ENCODE measurements at places on chromosomes 5 and 9. TPM values are rescaled to one million over a fixed set of nuclear protein-coding genes. Genes with fewer than 3 reads are reported as not detected.

The PCDHA9 gene
- polyA plus RNA-seq: 0.03 TPM

GRCh38 chr5:15844871-15845270 is 334.7 kb downstream of the MARCHF11 start:
- DNase-seq: no peak

- no peak for DNase-seq
Measured at GRCh38 chr5:54908774-54909525, 76.4 kb downstream of the ESM1 start.

DNA sequence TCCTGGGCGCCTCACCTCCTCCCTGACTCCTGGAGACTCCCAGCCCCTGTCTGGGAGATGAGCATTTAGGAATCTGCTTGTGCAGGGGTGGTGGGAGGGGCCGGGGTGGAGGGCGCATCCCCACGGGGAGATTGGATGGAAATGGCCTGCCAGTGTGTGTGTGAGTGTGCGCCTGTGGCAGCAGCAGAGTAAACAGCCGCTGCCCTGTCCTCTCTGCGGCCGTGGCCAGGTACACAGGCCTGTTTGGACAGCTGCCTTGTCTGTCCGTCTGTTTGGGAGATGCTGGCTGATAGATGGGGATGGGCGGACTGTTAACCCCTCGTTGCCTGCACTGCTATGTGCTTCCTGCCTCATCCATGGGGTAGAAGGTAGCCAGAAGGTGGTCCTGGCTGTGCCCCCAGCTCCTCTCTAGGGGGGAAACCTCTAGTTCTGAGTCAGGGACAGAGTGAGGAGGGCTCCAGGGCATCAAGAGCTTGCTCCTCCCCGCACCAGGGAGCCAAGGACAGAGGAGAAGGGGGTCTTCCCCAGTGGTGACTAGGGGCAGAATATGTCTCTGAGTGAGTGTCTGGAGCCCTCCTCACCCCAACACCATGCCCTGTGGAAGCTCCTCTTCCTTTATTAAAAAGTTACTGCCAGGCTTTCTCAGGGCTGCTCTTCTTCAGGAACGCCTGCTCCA is 60.1 kb downstream of the LMX1B start:
- DNase-seq: no peak

DNA sequence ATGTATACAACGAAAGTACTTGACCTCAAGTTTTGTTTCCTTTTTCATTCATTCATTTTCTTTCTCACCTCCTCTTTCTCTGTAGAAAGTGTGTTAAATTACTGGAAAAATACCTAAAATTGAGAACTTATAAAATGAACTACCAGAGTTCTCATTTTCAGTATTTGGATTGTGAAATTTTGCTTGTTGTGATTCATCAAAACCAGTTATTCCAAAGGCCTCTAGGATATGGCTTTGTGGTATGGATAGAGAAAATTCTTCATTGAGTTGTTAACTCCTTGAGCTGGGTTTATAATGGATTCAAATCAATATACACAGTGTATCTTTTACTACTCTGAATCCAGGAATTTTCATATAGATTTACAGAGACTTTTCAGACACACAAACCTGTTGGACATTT is 287.6 kb downstream of the KDM4C start:
- no peak for DNase-seq

DNA sequence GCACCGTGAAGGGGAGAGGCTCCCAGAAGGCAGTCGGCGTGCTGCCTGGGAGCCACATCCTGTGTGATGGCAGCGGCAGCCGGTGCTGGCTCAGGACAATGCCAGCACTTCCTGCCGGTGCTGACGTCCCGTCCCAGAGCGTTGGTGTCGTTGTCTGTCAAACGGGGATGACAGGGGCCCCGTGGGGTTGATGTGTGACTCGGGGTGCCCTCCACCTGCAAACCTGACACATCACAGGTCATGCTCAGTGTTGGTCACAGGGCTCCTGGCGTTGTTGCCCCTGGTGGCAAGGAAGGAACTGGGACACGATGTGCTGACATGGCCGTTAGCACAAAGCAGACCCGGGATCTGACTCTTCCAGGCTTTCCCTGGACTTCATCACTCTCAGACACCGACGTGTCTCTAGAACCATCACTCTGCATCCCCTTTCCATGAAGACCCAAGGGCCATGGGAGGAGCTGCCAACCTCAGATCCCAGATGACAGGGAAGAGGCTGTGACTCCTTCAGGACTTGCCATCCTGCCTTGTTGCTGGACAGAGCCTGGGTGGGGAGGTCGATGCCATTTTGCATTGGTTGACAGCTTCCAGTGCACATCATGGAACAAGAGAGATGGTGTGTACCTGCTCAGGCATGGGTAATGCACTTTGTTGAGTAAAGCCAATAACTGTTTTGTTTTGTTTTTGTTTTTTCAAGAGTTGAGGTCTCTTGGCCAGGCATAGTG is 21.5 kb downstream of the PLPP7 start:
- DNase-seq: no peak

DNA sequence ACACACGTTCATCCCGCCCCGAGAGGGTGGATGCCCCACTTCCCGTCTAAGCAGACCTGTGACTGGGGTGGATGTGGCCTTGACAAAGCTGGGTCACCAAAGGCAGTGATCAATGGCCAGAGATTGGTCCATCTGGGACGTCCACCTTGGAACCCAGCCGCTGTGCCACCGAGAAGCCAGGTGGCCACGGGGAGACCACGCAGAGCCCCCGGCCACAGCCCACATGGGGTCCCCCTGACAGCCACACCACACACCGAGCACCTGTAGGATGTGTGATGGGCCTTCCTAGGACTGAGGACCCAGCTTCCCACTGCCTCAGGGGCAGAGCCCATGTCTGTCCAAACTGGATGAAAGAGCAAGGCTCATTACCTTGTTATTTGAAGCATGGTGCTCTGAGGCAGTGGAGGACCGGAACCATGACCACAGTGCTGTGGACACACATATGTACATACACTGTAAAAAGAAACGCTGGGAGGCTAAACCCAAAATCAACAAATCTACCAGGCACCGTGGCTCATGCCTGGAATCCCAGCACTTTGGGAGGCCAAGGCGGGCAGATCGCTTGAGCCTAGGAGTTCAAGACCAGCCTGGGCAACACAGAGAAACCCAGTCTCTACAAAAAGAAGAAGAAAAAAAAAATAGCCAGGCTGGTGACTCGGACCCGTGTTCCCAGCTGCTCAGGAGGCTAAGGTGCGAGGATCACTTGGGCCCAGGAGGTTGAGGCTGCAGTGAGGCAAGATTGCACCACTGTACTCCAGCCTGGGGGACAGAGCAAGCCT is 50.1 kb downstream of the MRPL36 start:
- peak; percentile 64 for DNase-seq

DNA sequence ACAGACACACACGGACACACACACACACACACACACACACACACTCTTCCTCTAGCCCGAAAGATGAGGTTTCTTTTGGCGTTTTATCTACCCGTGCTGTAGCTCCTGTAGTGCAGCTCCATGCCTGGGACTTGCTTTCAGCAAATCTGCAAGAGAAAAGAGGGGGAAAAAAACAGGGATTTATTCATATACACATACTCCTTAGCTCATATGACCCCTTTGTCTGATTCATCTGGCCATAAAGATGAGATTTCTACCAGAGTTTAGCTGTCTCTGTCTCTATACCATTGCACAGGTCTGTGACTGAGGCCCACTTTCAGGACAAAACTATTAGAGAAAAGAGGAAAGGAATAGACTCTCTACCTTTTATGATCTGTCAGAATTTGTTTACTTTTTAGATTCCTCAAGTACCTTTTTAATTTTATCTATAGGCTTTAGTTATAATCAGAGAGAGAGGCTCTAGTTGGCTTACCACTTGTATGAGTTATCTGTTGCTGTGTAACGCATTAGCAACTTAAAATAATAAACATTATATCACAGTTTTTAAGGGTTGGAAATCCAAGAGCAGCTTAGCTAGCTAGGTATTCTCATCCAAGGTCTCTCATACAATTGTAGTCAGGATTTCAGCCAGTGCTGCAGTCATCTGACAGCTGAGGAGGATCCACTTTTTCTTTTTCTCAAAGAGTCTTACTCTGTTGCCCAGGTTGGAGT is 14.7 kb downstream of the SNX2 start:
- no peak for DNase-seq

- DNase-seq: no peak
Measured at GRCh38 chr5:52776116-52776515, 11.6 kb upstream of the ITGA1 start.

DNA sequence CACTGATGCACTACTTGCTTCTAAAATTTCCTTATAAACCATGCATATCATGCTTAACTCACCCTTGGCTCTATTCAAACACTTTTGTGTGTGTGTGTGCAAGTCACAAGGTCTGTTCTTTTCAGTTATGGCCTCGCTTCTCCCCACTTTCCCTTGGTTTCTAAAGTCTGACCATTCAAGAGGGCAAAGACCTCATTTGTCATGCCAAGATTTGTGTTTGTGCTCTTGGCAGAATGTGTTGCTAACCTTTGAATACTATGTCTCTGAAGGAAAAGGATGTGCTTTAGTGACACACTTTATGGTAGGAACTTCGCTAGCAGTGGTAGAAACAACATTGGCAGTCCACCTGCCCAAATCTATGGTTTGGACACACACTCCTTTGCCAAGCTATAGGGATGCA is 50.4 kb downstream of the SNX18 start:
- DNase-seq: no peak

DNA sequence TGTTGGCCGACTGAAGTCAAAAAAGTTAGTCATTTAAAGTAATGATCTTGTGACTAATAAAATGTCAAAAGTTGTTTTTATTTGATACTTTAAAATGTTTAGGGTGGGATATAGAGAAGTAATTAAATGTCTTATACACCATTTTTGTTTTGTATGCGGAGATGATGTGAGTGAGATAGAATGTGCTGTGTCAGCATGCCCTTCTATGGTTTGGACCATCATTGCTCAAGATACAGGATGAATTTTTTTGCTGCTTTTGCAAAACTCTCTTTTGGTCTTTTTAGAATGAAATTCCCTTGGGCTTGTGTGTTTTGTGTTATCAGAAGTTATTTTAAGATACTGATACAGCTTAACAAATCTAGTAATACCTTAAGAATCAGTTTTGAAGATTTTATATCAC is 12.5 kb downstream of the SRFBP1 start:
- DNase-seq: no peak

- no peak for DNase-seq
Measured at GRCh38 chr9:78826527-78826926, 529.6 kb downstream of the PSAT1 start.

The NRG2 gene
- polyA plus RNA-seq: 10.6 TPM

DNA sequence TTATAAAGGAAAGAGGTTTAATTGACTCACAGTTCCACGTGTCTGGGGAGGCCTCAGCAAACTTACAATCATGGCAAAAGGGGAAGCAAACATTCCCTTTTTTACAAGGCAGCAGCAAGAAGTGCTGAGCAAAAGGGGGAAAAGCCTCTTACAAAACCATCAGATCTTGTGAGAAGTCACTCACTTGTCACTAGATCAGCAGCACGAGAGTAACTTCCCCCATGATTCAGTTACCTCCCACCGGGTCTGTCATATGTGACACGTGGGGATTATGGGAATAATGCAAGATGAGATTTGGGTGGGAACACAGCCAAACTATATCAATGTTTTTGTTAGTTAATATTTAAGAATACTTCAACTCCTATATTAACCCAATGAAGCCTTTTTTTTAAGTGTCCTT is 275.2 kb upstream of the CDH9 start:
- DNase-seq: no peak

The GBA2 gene
- 113 TPM for polyA plus RNA-seq

- no peak for DNase-seq
Measured at GRCh38 chr5:1886846-1887587, 4.3 kb upstream of the IRX4 start.

GRCh38 chr9:109907400-109907799 is 127.4 kb downstream of the PALM2AKAP2 start:
- no peak for DNase-seq

DNA sequence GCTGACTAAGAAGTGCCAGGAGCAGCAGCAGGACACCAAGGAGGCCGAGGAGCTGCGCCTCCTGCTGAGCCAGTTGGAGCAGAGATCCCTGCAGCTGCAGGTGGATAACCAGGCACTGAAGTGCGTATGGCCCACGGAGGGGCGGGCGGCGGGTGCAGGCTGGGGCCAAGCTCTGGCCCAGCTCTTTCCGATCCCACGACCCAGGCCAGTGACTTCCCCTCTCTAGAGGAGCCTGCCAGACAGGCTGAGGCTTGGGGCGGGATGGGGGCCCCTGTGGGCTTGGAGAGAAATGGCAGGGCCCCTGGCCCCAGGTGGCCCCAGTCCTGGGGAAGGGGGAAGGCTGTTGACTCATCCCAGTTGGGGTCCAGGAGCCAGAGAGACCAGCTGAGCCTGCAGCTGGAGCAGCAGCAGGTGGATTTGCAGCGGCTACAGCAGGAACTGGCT is 3.6 kb downstream of the PTRH1 start:
- DNase-seq: no peak

DNA sequence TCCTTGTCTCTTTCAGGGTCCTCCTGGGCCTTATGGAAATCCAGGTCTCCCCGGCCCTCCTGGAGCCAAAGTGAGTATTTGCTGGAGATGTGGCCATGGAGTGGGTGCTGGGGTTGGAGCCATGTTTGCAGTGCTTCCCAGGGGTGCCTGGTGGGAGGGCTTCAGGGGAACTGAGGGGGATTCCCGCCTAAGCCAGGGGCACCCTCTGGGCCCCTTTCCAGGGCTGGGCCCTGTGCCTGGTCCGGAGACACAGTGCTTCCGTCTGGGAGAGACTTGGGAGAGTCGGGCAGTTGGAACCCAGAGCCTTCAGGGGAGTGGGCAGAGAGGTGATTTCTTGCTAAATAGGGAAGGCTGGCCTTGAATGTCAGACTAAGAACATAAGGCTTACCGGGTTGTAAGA is 27.7 kb downstream of the COL27A1 start:
- no peak for DNase-seq

GRCh38 chr5:67052034-67052433 is 144.6 kb downstream of the CD180 start:
- DNase-seq: no peak

DNA sequence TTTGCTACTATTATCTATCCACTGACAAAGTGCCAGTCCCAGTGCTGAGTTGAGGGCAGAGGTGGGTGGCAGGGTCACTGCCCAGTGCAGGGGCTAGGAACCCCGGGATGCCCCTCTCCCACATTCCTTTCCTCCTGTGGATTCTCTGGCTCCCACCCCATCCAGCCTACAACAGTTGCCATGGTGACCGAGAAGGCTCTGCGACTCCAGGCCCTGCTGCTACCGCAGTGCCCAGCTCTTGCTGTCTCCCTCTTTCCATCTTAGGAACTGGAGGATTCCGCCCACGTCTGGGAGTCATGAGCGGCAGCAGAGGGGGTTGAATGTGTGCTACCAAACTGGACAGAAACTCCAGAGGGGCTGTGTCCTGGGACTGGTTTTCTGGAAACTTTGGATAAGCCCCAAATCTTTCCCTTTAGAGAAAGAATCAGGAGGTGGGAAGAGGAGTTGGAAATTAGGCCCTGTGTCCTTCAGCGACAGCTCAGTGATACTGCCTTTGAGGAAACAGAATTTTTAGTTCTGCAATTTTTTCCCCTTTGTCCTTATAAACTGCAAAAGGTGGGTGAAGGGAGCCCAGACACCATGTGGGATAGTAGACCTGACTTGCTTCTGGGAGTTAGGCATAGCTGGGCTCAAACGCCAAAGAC is 20.7 kb upstream of the C5orf47 start:
- no peak for DNase-seq

DNA sequence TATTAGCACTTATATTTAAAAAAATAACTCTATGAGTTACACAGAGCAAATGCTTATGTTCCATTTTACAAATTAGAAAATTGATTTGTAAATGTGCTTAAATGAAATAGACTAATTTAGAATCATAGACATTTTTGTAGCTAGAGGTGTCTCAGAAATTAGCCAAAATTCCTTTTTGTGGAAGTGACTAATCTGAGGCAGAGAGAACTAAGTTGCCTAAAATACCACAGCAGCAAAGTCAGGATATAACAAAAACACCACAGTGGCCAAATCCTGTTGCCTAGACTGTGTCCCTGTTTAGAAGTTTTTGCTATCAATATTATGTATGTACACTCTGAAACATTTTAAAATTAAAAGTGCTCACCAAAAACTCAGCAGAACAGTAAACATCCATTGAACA is 18.7 kb downstream of the ADAMTSL1 start:
- DNase-seq: no peak
